NCI-H460 (cell line): ENCODE measurements at places on chromosomes 5 and 9. TPM values are rescaled to one million over a fixed set of nuclear protein-coding genes. Genes with fewer than 3 reads are reported as not detected.

Gene NUTM2G
- not detected in 2 replicates for total RNA-seq

Gene FAM78A
- total RNA-seq: 0.72 and 1.1 TPM in 2 replicates

Gene XRCC4
- 21.3 TPM in 2 replicates for total RNA-seq

Gene CDX1
- total RNA-seq: not detected in 2 replicates

Gene PCDHA1
- 0.07 and 0.12 TPM in 2 replicates for total RNA-seq

Gene DIPK1B
- total RNA-seq: 14.1 and 14.4 TPM in 2 replicates

Gene CCDC187
- total RNA-seq: 0.05 and 0.09 TPM in 2 replicates

Gene FOXI1
- total RNA-seq: not detected in 2 replicates

Gene KCNV2
- total RNA-seq: not detected in 2 replicates

Gene DPM2
- total RNA-seq: 31.1 and 39.5 TPM in 2 replicates

Gene PSAT1
- total RNA-seq: 501 and 549 TPM in 2 replicates

Gene SKIC3
- total RNA-seq: 91.2 and 105 TPM in 2 replicates

Gene CRB2
- total RNA-seq: not detected in 2 replicates

Gene NREP
- total RNA-seq: 19.0 and 23.0 TPM in 2 replicates

Gene MZB1
- total RNA-seq: 0.10 and 0.52 TPM in 2 replicates
